ENCODE measurements at places on chromosomes 6 and 20.

GRCh38 chr6:19682859-19683258 is 154.3 kb upstream of the ID4 start:
- DNase-seq: no peak

DNA sequence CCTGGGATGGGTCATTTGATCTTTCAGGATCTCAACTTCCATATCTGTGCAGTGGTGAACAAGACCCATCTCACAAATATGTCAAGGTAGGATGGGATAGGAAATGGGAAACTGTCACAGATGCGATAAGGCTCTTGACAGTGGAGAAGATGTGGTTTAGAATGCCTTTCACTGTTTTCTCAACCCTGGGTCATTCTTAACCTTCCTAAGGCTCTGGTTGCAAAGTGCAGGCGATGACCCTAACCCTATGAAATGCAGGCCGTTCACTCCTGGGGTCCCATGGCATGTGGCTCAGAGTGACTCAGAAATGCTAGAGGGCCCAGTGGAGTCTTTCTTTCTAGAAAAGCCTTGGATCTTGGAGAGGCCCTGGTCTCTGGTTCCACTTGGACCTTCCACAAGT is 61.7 kb downstream of the FOXA2 start:
- DNase-seq: no peak

GRCh38 chr6:6495851-6496250 is 92.7 kb upstream of the LY86 start:
- DNase-seq: no peak

DNA sequence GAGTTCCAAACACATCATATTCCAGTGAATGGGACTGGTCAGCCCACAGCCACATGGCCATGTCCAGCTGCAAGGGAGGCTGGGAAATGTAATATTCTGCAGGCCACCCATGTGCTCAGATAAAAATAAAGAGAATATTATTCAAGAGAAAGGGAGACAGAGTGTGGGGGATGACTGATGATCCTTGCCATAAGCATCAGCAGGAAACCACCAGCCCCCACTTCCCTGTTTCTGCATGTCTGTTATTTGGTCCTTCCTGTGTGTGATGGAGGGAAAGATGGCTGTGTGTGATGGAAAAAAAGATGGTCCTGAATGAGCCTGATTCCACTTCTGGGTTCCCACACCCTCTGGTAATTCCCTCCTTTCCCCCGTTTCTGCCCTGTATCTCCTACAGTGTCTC is 13.1 kb upstream of the RSPO4 start:
- DNase-seq: no peak

- DNase-seq: no peak
These were observed 10.9 kb upstream of the CGA start for GRCh38 chr6:87105823-87106222.
